Neural crest cell (in vitro differentiated cells): ENCODE measurements at places on chromosomes 5 and 9. TPM values are rescaled to one million over a fixed set of nuclear protein-coding genes. Genes with fewer than 3 reads are reported as not detected.

The CLIC3 gene
- not detected in 2 replicates for total RNA-seq

The SLCO6A1 gene
- 3.9 and 4.4 TPM in 2 replicates for total RNA-seq

- no peak overlapping the region for H3K27ac ChIP-seq
- H3K4me1 ChIP-seq, result no peaks in the 10 kb centered on the region
- no peak for DNase-seq
- H3K27me3 ChIP-seq, result no peaks in the 10 kb centered on the region
Observed at GRCh38 chr5:108546939-108547338, 165.0 kb upstream of the FBXL17 start.

The CORO2A gene
- total RNA-seq, result 9.3 and 9.5 TPM in 2 replicates

The ZNF483 gene
- 26.0 and 28.7 TPM in 2 replicates for total RNA-seq

- peaks cover 15% of the 10 kb centered on the region for H3K27me3 ChIP-seq
- H3K36me3 ChIP-seq, result no peaks in the 10 kb centered on the region
- H3K4me1 ChIP-seq, result no peaks in the 10 kb centered on the region
Observed at GRCh38 chr5:139908749-139909148, 113.1 kb downstream of the PSD2 start.
